ENCODE measurements at places on chromosomes 1 and 21. TPM values are rescaled to one million over a fixed set of nuclear protein-coding genes. Genes with fewer than 3 reads are reported as not detected.

TMPRSS3 gene
- not detected for total RNA-seq

DNA sequence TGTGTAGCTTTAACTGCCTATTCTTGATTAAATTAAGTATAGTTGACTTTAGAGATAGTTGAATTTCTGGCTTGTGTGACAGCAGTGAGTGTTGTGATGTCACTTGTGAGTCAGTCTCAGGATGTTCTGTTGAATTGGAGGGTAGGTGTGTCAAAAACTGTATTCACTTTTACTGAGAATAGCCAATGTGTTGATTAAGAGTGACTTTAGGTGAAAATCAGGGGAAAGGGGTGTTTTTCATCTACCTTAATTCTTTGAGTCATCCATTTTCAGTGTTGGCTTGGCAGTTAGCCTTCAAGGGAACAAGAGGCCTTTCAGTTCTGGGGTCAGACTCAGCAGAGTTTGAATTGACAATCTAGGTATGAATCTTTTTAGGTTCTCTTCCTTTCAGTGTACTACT, 75.9 kb downstream of the CDC14A start:
- DNase-seq: no peak

VAMP4 gene
- total RNA-seq: 8.1 TPM

TIE1 gene
- total RNA-seq: 25.1 TPM

- DNase-seq: peak; percentile 13
Measured at GRCh38 chr21:45415188-45415942, 10.4 kb downstream of the COL18A1 start.

GRCh38 chr1:10670190-10670589, 126.3 kb downstream of the CASZ1 start:
- DNase-seq: no peak

FAM72D gene
- total RNA-seq: 0.19 TPM

KRTAP21-3 gene
- total RNA-seq: not detected

GRCh38 chr1:20725189-20726117, 7.0 kb downstream of the SH2D5 start:
- DNase-seq: no peak

OR10Z1 gene
- total RNA-seq: not detected

CYYR1 gene
- total RNA-seq: 21.6 TPM

GRCh38 chr1:184483101-184483683, 96.4 kb downstream of the C1orf21 start:
- no peak for DNase-seq

ITGB2 gene
- 18.6 TPM for total RNA-seq

GRCh38 chr1:52531249-52531872, 21.5 kb downstream of the TUT4 start:
- DNase-seq: no peak

GRCh38 chr1:166701603-166702100, 137.6 kb upstream of the POGK start:
- DNase-seq: no peak

ANGPTL1 gene
- total RNA-seq: 11.5 TPM

- no peak for DNase-seq
Measured at GRCh38 chr1:98256700-98257099, 335.9 kb upstream of the DPYD start.

OR10J1 gene
- total RNA-seq: not detected

Data from left ventricle myocardium inferior (tissue), 1 donor.